AG04450 (cell line): ENCODE measurements at places on chromosomes 4 and X. TPM values are rescaled to one million over a fixed set of nuclear protein-coding genes. Genes with fewer than 3 reads are reported as not detected.

Gene DCAF4L1
- polyA plus RNA-seq: 0.01 and 0.04 TPM in 2 replicates

Gene CLDN34
- 0.11 and 0.12 TPM in 2 replicates for polyA plus RNA-seq

Gene GPRASP3
- 5.3 and 6.9 TPM in 2 replicates for polyA plus RNA-seq

Gene TCP11X2
- polyA plus RNA-seq: not detected in 2 replicates

Gene APELA
- polyA plus RNA-seq: not detected in 2 replicates

Gene PLAC8
- 0.11 and 0.33 TPM in 2 replicates for polyA plus RNA-seq

Gene RTL3
- 0.14 TPM in 1 of 2 replicates, not detected in the other for polyA plus RNA-seq

Gene NXT2
- polyA plus RNA-seq: 7.8 and 10.5 TPM in 2 replicates

Gene RENBP
- polyA plus RNA-seq: 0.14 and 0.16 TPM in 2 replicates

Gene F8A3
- polyA plus RNA-seq: 3.9 and 6.5 TPM in 2 replicates

Gene AVPR2
- polyA plus RNA-seq: not detected in 2 replicates

Gene CFI
- polyA plus RNA-seq: 0.46 and 0.53 TPM in 2 replicates

Gene TACC3
- polyA plus RNA-seq: 7.0 and 8.5 TPM in 2 replicates

Gene LRCH2
- 4.4 and 6.1 TPM in 2 replicates for polyA plus RNA-seq

Gene NSD2
- polyA plus RNA-seq: 23.7 and 26.4 TPM in 2 replicates

Gene RASL11B
- 4.1 and 4.3 TPM in 2 replicates for polyA plus RNA-seq

Gene BMP3
- 0.11 and 0.15 TPM in 2 replicates for polyA plus RNA-seq

Gene OTOP1
- not detected in 2 replicates for polyA plus RNA-seq

Gene HTRA3
- 16.3 and 19.7 TPM in 2 replicates for polyA plus RNA-seq

Gene GPRIN3
- 0.01 TPM in 1 of 2 replicates, not detected in the other for polyA plus RNA-seq

Gene SLC2A9
- polyA plus RNA-seq: 2.4 and 3.0 TPM in 2 replicates

Gene UGT2B17
- polyA plus RNA-seq: not detected in 2 replicates

Gene TLR10
- polyA plus RNA-seq: not detected in 2 replicates

Gene RIBC1
- 0.26 and 0.31 TPM in 2 replicates for polyA plus RNA-seq

Gene GYPB
- not detected in 2 replicates for polyA plus RNA-seq

Gene STARD8
- polyA plus RNA-seq: 1.3 and 1.6 TPM in 2 replicates

Gene ATP2B3
- polyA plus RNA-seq: 0.01 TPM in 1 of 2 replicates, not detected in the other

Gene SERTM2
- 0.02 and 0.06 TPM in 2 replicates for polyA plus RNA-seq

Gene PNMA5
- not detected in 2 replicates for polyA plus RNA-seq

Gene GPR82
- polyA plus RNA-seq: not detected in 2 replicates

Gene POF1B
- not detected in 2 replicates for polyA plus RNA-seq

Gene NALF2
- not detected in 2 replicates for polyA plus RNA-seq

Gene PDGFRA
- 380 and 464 TPM in 2 replicates for polyA plus RNA-seq

Gene CXCL11
- 0.05 and 0.09 TPM in 2 replicates for polyA plus RNA-seq

Gene KLB
- not detected in 2 replicates for polyA plus RNA-seq

Gene PPP1R2C
- not detected in 2 replicates for polyA plus RNA-seq

Gene OPN1LW
- polyA plus RNA-seq: not detected in 2 replicates

Gene PPM1K
- 7.8 and 9.6 TPM in 2 replicates for polyA plus RNA-seq

Gene CPXCR1
- polyA plus RNA-seq: not detected in 2 replicates

Gene IL13RA1
- polyA plus RNA-seq: 52.5 and 71.5 TPM in 2 replicates

Gene DUSP9
- polyA plus RNA-seq: not detected in 2 replicates

Gene SPP1
- polyA plus RNA-seq: 0.29 and 0.69 TPM in 2 replicates

Gene FMR1NB
- not detected in 2 replicates for polyA plus RNA-seq

Gene CORIN
- 29.6 and 31.1 TPM in 2 replicates for polyA plus RNA-seq

Gene CDS1
- polyA plus RNA-seq: 0.06 TPM in 1 of 2 replicates, not detected in the other

Gene VCX
- polyA plus RNA-seq: not detected in 2 replicates

Gene CENPVL1
- not detected in 2 replicates for polyA plus RNA-seq
